ENCODE measurements at places on chromosomes 4 and X.

GRCh38 chr4:8728536-8729407, 136.2 kb downstream of the CPZ start:
- DNase-seq = no peak

GRCh38 chrX:16604337-16604736, 45.6 kb upstream of the S100G start:
- no peak for DNase-seq

DNA sequence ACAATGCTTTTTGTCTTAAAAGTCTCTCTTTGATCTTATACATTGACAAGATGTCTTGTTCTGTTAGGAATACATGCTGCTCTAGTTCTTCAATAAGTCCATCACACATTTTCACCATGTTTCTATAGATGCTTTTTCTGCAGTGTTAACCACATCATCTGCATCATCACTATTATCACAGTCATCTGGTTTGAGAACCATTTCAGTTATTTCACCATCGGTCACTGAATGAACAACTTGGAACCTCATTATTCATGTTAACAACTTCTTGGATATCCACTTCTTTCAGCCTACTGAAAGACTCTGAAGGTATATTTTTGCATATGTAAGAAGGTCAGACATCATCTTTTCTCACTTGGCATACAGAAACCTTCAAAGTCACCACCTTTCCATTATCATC, 975.2 kb downstream of the STIM2 start:
- DNase-seq = no peak

DNA sequence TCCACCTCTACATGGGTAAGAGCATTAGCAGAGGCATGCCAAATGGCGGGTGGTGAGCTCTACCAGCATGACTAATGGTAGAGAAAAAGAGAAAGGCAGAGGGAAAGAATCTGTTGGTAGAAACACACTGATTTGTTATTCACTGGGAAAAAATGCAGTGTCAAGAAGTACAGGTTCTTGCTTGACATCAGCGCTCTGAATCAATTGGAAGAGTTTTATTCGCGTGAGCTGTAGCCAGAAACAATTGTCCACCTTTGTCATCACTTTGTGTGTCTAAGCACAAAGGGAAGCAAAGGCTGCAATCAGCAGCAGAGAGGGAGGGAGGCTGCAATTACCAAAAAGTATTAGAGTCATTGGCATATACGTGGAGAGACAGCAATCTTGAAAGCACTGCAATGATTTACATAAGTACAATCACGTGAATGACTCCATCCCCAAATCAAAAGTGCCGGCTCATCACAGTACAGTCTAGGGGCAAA, 67.7 kb upstream of the HS3ST1 start:
- no peak for DNase-seq

DNA sequence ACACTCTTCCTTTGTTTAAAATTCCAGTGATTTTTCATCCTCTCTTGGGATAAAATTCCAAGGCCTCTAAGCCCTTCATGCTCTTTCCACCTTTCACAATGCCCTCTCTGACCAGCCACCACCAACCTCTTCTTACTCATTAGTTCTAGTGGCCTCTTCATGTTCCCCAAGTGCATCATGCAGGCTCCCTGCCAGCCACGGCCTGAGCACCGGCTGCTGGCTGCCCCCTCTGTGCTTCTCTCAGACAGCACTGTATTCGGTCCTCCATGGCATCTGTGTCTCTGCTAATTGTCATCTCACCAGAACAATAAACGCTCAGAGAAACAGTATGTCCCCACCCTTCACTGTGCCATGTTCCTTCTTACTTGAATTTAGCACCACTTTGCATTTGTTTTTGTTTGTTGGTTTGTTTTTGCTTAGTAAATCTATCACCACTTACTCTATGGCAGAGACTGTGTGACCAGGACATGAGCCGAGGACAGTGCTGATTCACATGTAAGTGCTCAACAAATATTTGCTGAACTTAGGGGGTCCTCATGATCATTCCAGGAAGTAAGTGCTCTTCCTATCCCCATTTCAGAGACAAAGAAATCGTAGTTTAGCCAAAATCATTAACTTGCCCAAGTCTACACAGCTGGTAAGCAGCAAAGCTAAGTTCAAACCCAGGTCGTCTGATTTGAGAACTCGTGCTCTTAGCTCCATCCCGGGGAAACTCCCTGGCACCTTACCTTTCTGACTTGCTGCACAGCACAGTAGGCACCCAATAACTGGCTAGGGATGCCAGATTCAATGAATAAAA, 77.1 kb upstream of the UCP1 start:
- no peak for DNase-seq

GRCh38 chrX:143661286-143661685, 25.4 kb upstream of the SLITRK4 start:
- DNase-seq = no peak

GRCh38 chr4:16116493-16116990, 32.7 kb upstream of the PROM1 start:
- DNase-seq = no peak

GRCh38 chrX:68942104-68942503, 113.3 kb downstream of the EFNB1 start:
- DNase-seq = no peak

- DNase-seq = no peak
Observed at GRCh38 chrX:150489359-150490015, 78.9 kb upstream of the MTM1 start.

DNA sequence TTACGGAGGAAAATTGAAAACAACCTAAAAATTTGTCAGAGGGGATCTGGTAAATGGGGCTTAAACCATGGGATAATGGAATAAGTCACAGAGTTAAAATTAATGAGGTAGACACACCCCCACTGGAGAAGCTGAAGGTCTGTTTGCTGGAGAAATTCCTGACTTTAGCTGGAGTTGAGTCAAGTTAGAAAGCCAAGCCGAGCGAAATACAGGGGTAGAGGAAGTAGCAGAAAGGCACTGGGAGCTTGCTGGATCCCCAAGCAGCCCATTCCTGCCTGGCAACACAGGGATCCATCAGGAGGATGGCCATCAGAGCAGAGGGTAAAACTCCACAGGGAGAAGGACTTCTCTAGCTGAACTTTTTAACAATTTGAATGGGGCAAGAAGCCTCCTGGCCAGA, 163.8 kb downstream of the ATRX start:
- no peak for DNase-seq

DNA sequence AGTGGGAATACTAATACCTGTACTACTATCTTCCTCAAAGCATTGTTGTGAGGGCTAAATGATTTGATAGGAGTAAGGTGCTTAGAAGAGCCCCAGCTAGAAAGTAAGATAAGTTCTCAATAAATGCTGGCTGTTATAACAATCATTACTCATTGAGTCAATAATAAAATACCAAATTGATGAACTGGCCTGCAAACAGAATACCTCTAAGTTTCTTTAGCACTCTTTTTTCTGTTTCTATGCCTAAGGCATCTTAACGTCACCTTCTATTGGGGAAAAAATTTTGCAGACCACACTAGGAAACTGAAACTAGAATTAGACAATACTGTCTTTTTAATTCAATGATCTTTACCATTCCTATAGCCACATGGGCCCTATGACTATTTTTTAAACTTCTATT, 1.2 kb downstream of the CLTRN start:
- no peak for DNase-seq

DNA sequence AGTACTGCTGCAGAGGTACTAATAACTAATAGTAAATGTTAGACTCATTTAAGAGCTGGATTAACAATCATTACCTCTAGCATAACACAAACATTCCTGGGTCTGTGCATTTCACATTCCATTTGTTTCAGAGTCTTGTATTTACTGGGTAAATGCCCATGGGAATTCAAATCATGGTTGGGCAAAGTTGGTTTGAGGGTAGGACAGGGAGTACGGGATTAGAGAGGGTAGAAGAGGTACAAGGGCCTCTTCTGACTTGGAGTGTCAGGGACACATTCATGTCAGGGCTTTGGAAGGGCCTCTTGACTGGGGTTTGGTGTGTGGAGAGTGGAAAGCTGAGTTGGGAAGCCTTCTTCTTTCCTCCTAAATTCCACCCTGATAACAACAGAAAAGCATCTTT, 65.9 kb downstream of the WWC2 start:
- DNase-seq = no peak

GRCh38 chrX:139877710-139878414, 55.0 kb downstream of the ATP11C start:
- DNase-seq = no peak

GRCh38 chr4:38344929-38345328, 319.1 kb upstream of the KLF3 start:
- no peak for DNase-seq

DNA sequence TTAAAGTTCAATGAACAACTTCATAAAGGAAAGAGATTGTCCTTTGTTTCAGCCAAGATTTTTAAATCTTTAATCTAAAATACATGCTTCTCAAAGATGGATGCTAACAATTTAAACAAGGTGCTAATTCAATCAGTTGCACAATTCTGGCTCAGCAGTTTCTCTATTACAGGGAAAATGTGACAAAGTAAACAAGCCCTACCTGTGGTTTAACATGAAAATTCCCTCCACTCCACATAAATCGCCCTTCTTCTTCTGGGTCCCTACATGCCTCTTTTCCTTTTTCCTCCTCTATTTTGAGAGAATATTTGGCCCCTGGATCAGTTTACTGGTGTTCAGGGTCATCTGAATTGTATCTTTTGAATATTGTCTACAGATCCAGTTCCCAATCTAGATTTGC, 80.6 kb downstream of the FRYL start:
- no peak for DNase-seq

GRCh38 chr4:1783970-1784369, 9.1 kb upstream of the FGFR3 start:
- DNase-seq = no peak

DNA sequence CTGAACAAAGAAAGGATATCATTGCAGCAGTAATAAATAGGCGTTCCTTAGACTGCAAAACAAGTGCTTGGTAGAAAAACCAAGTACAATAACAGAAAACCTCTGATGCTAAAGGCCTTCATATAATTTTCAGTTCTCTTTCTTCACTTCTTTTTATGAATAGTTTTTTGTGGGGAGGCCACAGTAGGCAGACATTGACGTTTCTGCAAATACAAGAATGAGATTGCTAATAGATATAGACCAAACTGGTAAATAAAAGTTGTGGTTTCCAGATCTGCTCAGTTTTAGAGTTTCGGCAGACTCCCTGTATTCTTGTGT, 57.0 kb upstream of the RAP1GDS1 start:
- DNase-seq = no peak

DNA sequence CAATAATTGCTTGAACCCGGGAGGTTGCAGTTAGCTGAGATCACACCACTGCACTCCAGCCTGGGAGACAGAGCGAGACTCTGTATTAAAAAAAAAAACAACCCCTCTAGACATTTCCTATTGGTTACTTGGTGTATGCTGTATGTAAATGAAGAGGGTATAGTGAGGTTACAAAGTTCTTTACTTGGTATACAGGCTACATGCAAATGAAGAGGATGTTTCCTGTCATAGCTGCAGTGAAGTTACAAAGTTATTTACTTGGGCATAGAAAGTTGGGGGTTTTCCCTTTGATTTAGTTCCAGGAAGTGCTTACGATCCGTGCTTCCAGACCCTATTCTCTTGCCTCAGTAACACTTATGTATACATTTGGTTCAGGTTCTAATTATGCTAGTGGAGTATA, 38.4 kb upstream of the CLNK start:
- peak; percentile 50 for DNase-seq

DNA sequence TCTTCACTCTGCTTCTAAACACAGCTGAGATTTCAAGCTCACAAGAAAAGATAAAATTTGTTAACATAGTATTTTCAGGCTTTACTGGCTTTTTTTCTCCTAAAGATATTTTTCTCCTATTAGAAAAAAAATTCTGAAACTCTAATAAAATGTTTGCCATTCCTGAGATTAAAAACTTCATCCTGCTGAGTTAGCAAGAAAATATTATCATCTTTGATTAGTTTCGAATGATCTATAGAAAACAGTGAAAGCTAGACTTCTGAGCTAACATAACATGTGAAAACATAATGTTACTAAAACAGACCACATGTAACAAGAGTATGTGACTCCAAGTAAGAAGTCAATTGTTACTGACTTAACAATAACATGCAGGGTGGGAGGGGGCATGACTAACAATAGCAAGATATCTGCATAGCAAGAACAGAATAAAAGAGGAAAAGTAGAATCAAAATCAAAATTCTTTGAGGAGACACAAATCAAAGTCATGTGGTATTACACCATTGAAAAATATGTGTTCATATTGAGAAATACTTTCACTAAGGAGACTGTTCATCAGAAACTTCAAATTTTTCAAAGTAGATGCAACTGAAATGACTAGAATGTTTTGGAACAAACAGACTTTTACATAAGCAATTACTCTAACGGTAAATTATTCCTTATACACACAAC, 14.5 kb downstream of the TBCK start:
- no peak for DNase-seq

- DNase-seq = no peak
Observed at GRCh38 chr4:38601916-38602291, 62.1 kb upstream of the KLF3 start.

- no peak for DNase-seq
Observed at GRCh38 chr4:176614793-176615192, 177.9 kb downstream of the VEGFC start.

GRCh38 chrX:103919270-103919637, 43.2 kb upstream of the TMSB15B start:
- peak; percentile 39 for DNase-seq

GRCh38 chr4:27702730-27703431, 842.2 kb downstream of the STIM2 start:
- no peak for DNase-seq

GRCh38 chrX:118717678-118718391, 9.6 kb upstream of the IL13RA1 start:
- peak; percentile 18 for DNase-seq

- DNase-seq = peak; percentile 3
Observed at GRCh38 chrX:129540722-129541184, 694 bp downstream of the OCRL start.

DNA sequence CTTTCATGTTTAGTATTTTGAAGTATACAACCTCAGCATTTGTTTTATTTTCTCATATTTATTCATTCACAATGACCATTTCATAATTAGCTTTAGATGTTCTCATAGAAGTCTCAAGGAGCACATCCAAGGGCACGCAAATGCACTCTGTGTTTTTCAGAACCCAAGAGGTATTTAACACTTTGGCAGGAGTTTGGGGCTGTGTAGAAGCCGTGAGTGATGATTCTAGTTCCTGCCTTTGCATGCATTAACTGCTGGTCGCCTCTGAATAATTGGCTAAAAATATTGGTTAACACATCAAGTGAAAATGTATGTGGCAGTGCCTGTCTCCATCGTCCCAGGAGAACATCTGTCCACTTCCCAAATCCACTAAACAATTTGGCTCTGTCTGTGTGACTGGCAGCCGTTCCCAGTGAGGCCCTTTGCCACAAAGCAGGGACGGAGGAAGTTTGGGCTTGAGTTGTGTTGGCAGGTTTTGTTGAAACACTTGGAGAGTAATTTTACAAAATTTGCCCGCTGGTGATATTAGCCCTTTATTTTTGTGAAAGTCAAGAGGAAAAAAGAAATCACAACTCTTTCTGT, 730.7 kb upstream of the SLIT2 start:
- no peak for DNase-seq

GRCh38 chr4:94365304-94365703, 22.7 kb upstream of the HPGDS start:
- no peak for DNase-seq

- DNase-seq = no peak
Observed at GRCh38 chr4:110454441-110454840, 21.5 kb upstream of the ENPEP start.

Data from germinal center (tissue), 1 donor.